ENCODE measurements at places on chromosomes 11 and 22.

GRCh38 chr11:16364254-16364653 is 7.9 kb upstream of the SOX6 start:
- DNase-seq: no peak

DNA sequence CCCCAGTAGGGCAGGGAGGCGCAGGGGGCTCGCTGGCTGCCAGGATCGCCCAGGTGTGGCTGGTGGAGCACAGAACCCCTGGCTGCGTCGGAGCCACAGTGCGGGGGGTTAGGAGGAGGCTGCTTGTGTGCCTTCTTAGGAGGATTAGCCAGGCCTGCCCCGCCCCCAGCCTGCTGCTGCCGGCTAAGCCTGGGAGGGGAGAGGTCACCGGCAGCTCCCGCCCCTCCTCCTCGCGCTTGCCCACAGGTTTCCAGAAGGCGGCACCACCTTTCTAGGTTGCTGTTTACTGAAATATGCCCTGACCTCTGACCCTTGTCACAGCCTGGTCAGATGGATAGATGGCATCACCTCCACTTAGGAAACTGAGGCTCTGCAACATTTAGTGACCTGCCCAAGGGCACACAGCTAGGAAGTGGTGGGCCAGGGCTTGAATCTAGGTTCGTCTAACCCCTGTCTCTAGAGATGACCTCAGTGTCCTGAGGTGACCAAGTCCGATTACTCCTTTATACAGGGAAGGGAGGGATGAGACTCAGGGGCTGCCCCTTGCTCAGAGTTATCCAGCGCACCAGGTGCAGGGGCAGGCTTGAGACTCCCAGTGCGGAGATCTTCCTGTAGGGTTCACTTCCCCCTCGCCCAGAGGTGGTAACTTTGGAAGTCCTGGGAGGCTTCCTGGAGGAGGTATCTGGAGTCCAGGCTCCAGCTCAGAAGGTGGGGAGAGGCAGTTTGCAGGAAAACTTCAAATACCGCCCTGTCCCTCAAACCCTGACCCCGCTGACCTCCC is 44.0 kb downstream of the MYO7A start:
- DNase-seq: no peak

GRCh38 chr22:38176170-38176741 is 5.4 kb downstream of the PLA2G6 start:
- peak; percentile 54 for DNase-seq

- peak; percentile 89 for DNase-seq
Measured at GRCh38 chr11:70202920-70203750, at the start of gene FADD. Gene FADD (plus strand): TSS chr11:70203296. CDS start chr11:70203460, 164 bp downstream.

DNA sequence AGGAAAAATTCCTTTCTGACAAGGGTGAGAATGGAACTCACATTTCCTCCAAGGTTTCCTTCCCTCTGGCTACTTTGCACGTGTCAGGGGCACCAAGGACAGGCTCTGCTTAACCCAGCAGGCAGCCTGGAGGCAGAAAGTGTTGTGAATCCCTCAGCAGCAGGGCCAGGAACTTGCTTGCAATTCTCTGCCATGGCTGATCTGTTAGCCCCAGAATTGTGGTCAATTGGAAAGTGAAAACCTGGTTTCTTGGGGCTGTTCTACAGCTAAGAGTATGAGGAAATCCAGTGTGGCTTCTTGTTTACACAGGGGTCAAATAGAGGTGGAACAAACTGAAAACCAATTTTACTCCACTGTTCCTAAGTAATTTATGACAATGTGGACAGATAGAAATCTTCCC is 38.3 kb upstream of the CEP295 start:
- no peak for DNase-seq

DNA sequence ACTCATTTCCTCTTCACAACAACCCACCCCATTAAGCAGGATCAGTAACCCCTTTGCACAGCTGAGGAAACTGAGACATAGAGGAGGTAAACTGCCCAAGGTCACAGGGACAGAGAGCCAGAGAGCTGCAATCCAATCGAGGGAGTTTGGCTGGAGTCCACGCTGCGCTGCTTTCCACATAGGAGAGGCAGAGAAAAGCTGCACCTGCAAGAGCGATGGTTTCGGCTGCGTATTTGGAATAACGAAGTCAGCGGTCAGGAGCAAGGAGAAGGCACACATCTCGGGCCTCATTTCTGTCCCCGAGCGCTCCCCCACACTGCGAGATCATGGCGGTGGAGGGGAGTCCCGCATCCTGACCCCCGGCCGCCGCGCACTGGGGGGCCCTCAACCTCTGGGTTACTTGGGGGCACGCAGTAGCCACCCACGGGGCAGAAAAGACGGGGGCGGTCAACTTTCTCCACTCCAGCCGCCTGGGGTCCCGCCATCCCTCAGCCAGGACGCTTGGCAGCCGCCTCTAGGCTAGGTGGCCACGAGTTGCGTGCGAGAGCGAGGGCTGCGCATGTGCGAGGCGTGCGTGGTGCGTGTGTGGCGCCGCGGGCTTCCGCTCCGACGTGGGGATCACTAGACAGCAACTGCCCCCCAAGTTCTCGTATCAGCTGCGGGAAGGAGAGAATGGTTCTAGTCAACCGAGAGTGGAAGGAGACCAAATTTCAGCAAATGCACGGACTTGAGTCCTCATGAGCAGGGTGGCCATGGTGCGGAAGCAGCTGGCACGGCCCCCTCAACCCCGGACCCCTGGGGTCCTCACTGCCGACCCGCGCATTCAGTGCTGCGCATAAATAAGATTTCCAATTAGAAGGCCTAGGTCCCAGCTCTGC is 42.3 kb upstream of the CLDN5 start:
- no peak for DNase-seq

GRCh38 chr22:49962012-49962750 is 1.6 kb downstream of the PIM3 start:
- DNase-seq: peak; percentile 77

- no peak for DNase-seq
Measured at GRCh38 chr22:49291169-49291568, 536.5 kb downstream of the BRD1 start.

DNA sequence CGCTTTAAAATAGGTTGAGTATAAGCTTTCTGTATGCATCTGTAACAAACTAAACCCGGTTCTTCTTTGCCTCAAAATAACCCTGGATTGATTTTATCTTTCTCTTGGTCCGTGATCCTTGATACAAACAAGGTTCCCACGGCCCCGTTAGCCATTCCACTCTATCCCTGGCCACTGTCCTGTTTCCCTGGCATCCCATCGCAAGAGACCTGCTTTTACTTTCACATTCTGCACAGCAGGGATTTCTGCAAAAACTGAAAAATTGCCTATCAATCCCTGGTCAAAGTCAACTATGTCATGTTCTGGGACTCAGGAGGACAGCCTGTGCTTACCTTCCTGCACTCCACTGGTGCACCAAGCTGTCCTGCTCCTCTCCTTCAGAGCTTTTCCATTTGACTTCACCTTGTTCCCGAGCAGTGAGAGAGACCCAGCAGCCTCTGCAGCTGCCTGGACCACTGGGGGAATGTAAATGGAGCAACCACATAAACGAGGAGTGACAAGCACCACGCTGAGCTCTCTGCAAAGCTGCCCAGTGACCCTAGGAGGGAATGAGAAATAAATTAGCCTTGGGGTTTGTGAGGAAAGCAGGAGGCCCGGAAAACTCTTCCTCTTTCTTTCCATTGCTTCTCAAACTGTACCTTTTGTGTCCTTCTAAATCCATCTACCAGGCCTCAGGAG is 175.9 kb downstream of the NTM start:
- no peak for DNase-seq

DNA sequence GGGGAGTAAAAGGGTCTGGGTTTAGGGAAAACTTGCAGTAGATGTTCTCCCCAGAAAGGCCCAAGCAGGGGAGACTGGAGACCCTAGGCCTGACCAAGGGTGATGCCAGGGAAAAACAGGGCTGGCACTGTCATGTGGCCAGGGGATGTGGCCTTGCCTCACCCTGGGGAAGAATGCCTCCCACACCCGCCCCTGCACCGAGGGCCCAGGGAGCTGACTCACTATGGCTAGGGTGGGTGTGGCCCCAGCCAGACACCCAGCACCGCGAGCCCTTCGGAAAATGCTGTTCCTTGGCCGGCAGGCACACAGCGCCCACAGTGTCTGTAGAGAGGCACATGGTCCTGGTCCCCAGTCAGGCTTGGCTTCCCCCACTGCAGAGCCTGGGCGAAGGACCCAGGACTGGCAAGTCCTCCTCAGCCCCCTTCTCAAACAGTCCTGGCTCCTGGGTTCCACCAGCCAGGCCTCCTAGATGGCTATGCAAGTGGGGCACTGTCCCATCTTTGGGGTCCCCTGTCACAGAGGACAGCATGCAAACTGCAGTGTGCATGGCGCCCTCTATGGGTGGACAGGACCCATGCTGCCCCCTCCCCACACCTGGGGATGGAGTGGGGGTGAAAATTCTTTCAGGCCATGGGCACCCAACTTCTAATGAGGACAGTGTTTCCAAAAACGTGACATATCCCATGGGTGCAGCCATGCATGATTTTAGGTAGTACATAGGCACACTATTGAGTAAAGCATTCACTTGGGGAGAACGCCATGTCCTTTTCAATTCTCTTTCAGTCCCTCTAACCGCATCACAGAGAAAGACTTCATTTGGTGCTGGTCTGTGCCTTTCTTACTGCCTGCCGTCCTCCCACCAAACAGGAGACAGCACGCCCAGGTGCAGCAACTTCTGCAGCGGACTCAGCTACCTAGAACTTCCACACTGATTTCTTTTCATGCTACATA is 15.2 kb downstream of the TMPRSS5 start:
- DNase-seq: peak; percentile 76

- DNase-seq: peak; percentile 61
Measured at GRCh38 chr11:22656130-22656529, 10.3 kb upstream of the GAS2 start.

GRCh38 chr22:38504731-38505540 is 1.2 kb downstream of the DDX17 start:
- peak; percentile 32 for DNase-seq

DNA sequence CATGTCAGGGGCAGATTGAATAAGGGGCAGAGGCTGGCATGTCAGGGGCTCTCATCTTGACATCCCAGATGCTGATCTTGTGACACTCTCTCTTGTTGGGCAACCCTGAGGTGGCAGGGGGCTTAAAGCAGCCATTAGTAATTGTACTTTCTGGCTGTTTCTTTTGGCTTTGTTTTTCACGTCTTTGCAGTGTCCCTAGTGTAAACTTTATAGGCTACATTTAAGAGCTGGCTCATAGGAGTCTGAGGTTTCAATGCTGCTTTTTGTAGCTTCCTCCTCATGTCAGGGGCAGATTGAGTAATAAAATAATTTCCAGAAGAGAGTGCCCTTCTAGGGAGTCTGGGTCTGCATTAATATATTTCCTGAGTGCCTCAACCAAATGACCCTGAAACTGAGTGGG is 86.1 kb downstream of the RAB38 start:
- no peak for DNase-seq
